Kidney glomerular epithelial cell (primary cell): ENCODE measurements at places on chromosomes 13 and 19.

DNA sequence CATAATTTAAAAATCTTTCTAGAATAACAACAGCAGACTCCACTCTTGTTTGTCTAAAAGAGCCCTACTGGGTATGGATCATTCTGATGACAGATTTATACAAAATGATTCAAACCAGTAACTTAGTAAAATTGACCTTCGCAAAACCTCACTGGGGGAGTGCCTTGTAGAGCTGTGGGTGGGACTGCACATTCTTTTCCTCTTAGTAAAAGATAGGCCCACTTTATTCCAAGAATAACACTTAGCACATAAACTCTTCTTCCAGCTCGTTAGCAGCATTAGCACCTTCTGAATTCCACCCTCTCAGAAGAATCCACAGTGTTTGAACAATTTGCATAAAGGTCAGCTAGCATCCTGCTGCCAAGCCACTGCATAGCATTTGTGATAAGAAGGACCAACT is 106.8 kb downstream of the STOML3 start:
- DNase-seq: peak; percentile 76

- DNase-seq: no peak
These were observed 20.5 kb downstream of the CARS2 start for GRCh38 chr13:110685305-110686020.

- peak; percentile 5 for DNase-seq
These were observed 23.5 kb downstream of the KCTD15 start for GRCh38 chr19:33819880-33820781.

DNA sequence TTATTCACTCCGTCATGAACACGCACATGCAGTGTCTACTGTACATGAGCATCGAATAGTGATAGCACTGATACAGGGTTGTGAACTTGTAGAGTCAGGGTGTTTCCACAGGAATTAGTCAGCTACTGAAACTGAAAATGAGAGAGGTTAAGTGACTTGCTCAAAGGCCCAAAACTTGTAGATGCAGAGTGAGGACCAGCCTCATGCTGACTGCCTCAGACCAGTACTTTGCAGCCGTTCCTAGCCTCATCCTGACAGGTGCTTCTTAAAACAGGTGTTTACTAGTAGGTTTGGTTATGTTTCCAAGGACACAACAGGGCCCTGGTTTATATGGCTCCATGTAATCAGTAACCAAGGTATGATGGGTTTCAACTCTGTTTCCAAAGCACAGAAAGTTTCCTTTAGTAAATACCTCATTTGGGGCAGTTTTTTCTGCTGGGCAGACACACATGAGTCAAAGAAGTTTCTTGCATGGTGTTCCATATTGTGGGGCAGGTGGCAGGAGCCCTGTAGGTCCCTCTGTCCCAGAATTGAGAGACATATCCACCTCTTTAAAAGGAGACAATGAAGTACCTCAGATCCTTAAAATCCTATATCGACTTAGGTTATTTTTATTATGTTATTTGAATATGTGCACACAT is 16.0 kb downstream of the FGF9 start:
- DNase-seq: no peak

- DNase-seq: no peak
These were observed 157.6 kb downstream of the KLF5 start for GRCh38 chr13:73216381-73216831.
